Pancreas (tissue), 10 donors: ENCODE measurements at places on chromosomes 5 and 9.

DNA sequence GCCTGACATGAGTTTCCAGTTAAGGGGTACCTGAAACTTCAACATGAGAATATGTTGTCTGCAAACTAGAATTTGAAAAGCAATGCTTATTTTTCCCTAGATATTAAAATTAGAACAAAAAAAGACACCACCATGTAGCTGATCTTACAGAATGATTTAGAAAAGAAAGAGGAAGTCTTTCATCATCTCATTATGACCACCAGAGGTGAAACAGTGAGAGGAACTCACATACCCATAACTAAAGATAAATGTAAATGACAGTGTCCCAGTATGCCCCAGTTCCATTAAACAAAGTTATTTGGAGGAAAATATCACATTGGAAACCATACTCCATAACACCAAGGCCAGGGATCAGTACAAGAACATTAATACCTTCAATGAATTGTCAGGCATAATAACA lies 6.9 kb downstream of the TAF7 start:
- no peak for DNase-seq

DNA sequence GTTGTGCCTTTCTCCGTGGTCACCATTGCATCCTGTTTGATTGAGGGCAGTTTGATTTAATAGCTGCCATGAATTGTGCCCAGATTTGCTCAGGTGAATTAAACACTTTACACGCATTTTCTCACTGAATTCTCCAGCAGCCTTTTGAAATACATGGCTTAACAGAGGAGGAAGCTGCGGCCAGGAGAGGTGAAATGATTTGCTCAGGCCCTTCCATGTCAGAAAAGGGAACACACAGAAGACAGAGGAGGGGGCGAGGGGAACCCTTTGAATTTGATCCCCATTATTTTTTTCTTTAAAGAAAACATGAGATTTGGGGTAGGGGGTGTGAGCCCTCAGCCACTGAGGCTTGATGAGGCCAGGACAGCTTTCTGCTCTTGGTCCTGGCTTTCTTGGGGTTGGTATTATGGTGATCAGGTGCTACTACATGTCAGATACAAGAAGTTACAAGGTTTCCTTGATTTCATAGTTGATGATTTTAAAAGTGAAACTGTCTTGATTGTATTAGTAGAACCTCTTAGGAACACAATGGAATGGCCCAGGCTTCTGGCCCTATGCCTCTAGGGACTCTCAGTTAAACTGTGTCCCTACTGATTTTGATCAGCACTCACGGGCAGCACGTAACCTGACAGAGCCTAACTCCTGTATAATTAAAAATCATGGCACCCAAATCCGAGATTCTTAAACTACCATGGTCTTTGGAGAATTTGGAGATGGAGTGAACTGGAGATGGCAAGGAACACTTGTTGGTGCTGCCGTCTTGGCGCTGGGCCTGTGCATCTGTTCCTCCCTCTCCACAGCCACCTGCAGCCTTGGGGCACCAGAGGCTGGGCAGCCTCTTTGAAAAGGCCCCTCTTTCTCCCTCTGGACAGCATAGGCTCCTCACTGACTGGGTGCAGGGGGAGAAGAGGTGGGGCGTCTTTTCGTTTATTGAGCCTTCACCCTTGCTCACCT lies 107.9 kb downstream of the TRIO start:
- DNase-seq = no peak

GRCh38 chr9:136587145-136587943 lies 41.5 kb upstream of the NOTCH1 start:
- no peak for DNase-seq

DNA sequence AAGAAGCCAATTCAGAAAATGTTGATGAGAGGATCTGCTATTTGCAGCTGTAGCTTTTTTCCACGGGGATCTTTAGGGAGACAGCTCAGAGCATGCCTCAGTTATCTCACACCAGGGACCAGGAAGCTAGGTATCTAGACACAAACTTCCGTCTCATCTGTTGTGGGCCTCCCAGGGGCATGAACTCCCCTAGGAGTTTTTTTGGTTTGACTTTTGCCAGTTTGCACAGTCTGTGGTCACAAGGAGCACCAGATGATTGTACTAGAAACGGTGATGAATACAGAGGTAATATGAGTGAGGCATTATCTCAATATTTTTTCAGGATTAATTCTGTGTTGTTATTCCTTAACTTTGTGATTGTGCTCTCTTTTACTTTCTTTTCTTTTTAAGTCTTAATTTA lies 533.2 kb upstream of the SEMA6A start:
- DNase-seq = no peak
